ENCODE measurements at places on chromosomes 4 and X.

DNA sequence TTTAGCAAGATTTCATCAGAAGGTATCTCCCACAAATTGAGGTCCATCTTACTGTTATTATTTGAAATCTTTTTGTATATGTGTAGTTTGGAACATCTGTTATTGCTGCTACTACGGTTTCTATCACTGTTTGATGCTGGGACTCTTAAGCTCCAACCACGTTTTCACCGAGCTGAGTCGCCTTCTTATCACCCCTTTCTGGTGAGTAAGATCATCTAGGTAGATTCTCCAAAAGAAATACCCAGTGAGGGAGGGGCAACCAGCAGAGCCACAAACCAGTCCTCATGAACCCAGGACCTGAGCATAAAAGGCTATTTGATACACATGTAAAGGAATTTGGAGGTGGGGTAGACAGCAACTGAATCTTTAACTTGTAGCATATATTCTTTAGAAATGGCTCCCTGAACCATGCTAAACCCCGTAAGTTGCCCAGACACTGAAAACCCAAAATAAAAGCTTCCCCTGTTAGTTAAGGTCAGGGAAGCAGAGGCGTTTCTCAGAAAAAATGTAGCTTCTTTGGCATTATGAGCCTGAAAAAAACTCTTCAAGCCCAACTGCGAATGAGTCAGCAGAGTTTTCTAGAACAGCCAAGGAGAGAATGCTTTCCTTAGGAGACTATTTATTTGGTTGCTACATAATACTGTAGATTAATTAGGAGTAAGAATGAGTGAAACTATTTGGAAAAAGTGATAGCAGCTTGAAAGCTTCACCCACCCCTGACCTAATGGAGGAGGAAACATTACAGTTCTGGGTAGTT lies 53.8 kb upstream of the ATXN3L start:
- no peak for DNase-seq

DNA sequence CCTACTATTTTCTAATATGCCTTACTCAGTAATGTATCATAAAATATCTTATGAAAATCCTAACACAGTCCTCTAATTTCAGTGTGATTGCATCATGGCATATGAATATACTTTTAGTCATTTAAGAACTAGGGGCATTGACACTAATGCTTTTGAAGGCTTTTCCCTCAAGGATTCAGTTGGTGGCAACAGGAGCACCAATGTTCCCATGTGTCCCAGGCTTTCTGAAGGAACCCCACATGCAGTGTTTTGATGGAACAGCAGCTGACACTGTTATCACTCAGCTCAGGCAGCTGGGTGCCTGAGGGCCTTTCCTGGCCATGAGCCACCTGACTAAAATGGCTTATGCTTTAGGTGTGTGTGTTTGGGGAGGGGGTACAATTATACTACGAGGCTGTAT lies 348.3 kb downstream of the ARHGAP24 start:
- no peak for DNase-seq

DNA sequence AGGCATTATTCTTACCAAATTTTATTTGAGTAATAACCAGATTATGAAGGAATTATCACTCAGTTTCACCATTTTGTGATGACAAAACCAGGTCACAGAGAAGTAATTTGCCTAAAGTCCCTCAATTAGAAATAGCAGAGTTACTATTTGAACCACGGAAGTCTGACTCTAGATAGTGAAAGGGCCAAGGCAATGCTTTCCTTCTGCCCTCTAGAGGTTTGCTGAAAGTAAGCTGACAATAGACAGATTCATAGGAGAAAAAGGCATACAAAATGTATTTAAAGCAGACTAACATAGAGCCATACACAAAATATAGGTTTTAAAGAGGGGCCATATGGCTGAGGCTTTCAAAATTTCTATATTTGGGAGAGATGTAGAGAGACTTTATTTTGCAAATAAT lies 43.1 kb downstream of the CXXC4 start:
- no peak for DNase-seq

DNA sequence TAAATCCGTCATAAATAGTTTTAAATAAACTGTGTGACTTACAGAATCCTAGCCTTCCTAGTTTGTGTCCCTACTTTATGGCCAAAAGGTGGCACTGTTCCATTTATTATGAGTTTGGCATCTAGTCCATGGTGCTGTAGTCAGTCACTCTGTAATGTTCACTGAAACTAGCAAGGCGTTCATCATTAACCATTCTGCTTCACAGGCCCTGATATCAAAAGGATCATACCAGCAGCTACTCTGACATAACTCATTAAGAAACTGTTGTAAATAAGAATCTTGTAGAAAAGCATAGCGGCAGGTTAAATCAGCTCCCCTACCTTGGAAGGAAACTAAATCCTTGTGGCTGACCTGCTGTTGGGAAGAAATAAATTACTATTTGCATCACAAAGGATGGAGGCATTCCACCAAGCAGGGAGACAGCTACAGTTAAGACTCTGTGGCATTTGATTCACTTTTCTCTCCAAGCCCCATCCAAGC lies 919.6 kb upstream of the DIAPH2 start:
- DNase-seq, result no peak

DNA sequence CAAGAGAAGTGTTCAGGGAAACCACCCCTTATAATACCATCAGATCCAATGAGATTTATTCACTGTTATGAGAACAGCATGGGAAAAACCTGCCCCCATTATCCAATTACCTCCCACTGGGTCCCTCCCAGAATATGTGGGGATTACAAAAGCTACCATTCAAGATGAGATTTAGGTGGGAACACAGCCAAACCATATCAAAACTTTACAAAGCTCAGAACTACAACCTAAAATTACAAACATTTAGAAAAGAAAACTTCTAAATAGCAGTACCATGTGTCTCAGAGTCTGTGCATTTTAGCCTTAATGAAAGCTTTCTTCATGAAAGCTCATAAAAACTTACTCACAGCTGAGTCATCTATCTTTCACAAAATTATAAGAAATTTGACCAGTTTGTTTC lies 1442.8 kb upstream of the PCDH7 start:
- no peak for DNase-seq

DNA sequence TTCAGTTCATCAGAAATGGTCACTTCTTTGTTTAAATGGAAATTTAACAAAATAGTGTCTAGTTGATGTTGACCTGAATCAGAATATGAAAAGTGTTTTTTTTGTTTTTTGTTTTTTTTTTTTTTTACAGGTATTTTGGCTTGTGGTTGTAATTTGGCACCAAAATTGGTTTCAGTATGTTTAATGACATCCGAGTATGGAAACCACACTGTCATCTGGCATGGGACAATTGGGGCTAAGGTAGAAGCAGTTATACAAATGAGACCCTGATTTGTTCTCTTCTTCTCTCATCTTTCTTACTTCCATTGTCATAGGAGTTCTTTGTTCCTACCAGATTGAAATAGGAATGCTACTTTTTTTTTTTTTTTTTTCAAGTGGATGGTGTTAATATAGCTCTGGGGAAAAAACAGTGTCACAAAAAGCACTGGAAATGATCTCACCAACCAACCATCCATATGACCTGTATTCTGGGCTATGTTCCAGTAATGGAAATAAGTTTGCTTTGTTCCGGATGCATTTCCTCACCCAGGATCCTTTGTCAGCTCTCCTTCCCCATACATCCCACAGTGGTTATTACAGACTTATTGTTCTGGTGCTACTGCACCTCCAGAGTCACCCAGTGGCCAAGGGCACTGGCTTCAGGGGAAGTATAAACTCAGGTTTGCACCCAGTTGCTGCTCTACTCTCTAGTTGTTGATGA lies 95.8 kb downstream of the ATXN3L start:
- no peak for DNase-seq

GRCh38 chr4:109559625-109559982 lies 442 bp upstream of the MCUB start:
- peak; percentile 75 for DNase-seq
